NCI-H226 (cell line): ENCODE measurements at places on chromosomes 13 and 19.
A peak's percentile ranks its signal among the peaks of the same experiment; 100 is the strongest.

- no peak for DNase-seq
Measured at GRCh38 chr13:112007191-112007590, 59.8 kb upstream of the SOX1 start.

- DNase-seq, result no peak
Measured at GRCh38 chr19:6768236-6768785, 1.1 kb upstream of the SH2D3A start.

GRCh38 chr19:50882188-50882587 is 8.9 kb downstream of the KLK2 start:
- no peak for DNase-seq

DNA sequence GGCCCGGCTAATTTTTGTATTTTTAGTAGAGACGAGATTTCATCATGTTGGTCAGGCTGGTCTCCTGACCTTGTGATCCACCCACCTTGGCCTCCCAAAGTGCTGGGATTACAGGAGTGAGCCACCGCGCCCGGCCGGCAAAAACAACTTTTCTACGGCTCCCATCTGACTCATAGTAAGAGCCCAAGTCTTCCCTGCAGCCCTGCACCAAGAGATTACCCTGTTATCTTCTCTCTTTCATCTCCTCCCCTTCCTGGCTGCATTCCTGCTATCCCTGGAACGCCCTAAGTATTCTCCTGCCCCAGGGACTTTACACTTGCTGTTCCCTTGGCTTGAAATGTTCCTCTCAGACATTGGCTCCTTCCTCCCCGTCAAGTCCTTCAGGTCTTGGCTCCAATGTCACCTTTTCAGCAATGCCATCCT is 6.6 kb downstream of the AP2S1 start:
- peak; percentile 89 for DNase-seq

DNA sequence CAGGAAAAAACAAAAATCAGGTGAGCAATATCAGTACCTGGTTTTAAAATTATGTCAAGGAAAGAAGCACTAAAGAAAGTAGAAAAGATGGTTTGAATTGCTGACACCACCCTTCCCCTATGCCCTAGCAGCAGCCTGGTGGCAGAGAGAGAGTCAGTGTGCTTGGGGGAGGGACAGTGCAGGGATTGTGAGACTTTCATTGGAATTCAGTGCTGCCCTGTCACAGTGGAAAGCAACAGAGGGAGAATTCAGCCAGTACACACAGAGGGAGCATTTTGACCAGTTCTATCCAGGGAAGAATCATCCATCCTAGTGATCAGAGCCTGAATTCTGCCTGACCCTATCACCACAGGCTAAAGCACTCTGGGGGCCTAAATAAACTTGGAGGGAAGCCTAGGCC is 222.4 kb upstream of the PCDH17 start:
- no peak for DNase-seq

DNA sequence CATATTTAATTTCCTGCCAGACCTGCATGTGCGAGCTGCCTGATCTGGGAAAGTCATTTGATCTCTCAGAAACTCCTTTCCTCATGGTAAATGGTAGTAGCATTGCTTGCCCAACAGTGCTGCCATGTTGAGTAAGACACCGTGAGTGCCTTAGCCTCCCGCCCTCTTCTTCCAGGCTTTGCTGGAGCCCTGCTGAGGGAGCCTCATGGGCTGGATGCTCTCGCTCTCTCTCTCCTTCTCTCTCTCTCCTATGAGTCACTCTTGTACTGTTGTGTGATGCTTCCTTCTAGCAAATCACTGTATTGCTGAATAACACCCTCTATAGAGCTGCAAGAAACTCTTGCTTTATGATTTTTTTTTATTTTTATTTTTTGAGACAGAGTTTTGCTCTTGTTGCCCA is 365.5 kb downstream of the UQCRFS1 start:
- DNase-seq, result peak; percentile 81

GRCh38 chr19:27846944-27847343 is 1366.0 kb downstream of the UQCRFS1 start:
- no peak for DNase-seq

- DNase-seq, result no peak
Measured at GRCh38 chr13:93589788-93590187, 363.2 kb downstream of the GPC6 start.

GRCh38 chr13:80458543-80458942 is 117.6 kb upstream of the SPRY2 start:
- peak; percentile 30 for DNase-seq

DNA sequence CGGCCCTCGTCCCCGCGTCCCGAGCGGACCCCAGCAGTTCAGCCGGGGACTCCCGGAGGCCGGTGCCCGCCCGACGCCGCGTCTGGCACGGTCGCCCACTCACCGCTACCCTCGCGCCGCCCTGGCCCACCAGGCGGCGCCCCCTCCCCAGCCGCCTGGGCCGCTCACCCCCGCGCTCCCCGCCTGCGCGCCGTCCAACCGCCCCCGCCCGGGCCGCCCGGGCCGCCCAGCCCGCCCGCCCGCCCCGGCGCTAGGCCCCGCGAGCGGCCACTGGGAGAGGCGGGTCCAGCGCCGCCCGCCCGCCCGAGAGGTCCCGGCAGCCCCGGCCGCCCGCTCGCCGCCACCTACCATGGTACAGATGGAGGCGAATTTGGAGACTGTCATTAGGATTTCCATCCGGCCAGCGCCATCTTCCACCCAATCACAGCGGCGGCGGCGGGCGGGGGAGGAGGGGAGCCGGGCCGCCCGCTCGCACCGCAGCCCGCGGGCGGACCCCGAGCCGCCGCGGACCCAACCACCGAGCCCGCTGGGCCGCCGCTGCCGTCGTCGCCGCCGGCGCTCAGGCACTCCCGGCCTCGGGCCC is at the start of gene USP12:
Gene USP12, minus strand, starts transcription at position 568 of the 583 bp plus-strand sequence. Its CDS starts 172 bp downstream, at position 396.
- DNase-seq, result no peak

GRCh38 chr19:17333611-17334413 is 843 bp downstream of the ANO8 start:
- DNase-seq, result peak; percentile 78

DNA sequence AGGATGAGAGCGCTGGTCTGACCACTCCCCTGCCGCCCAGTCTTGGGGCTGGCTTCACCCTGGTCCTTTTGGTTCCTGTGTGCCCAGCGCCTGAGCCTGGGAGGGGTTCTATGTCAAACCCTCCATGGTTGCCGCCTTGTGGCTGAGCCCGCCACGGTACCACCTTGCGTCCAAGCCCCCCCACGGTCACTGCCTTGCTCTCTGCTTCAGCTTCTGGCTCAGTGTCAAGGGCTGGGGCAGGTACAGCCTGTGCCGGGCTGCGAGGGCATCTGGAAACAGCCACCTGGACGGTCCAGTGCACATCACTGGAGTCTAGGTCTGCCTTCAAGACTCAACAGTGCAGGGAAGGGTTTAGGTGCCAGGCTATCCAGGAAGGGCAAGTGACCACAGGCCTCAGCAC is 14.3 kb upstream of the GALP start:
- DNase-seq, result no peak

GRCh38 chr19:40442328-40443130 is 1.6 kb downstream of the SERTAD3 start:
- DNase-seq, result no peak

- DNase-seq, result peak; percentile 45
Measured at GRCh38 chr19:11125994-11126685, 29.4 kb downstream of the SPC24 start.

DNA sequence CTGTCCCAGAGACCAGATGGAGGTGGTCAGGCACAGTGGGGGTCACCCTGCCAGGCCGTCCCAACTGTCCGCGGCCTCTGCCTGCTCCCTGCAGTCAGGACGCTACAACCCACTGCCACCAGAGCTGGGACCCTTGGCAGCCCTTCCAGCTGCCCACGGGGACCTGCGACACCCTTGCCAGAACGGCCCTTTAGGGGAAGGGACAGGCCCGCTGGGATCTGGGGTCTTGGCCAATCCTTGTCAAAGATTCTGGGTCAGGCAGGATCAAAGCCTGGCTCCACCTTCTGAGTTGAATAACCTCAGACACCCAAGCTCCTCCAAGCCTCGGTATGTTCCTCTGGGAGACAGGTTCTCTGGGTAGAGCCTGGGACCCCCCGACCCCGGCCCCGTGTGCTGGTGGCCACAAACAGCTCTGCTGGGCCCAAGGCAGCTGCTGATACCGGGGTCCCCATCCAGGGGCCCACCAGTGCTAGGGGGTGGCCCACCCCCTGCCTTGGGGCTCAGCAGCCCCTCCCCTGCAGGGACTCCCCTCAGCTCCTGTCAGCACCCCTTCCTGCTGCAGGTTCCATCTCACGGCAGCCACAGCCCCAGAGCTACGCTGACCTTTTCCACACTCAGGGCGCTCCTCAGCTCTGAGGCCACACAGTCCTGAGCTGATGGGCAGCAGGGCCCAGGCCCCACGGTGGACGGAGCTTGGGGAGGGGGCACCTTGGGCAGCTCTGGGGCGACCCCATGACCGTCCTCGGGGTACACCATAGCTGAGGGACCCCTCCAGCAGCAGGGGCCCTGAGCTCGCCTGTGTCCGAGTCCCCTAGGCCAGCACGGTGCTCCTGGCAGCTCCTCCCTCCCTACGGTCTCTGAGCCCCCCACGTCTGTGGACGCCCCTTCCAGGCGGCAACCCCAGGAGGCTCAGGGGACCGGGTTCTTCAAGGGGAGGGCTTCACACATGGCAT is 18.4 kb downstream of the SBNO2 start:
- no peak for DNase-seq

- no peak for DNase-seq
Measured at GRCh38 chr13:102461302-102461701, 59.5 kb upstream of the FGF14 start.

- DNase-seq, result peak; percentile 78
Measured at GRCh38 chr13:74250738-74251190, 116.6 kb upstream of the KLF12 start.

- no peak for DNase-seq
Measured at GRCh38 chr13:55410398-55411330, 1730.1 kb upstream of the PRR20A start.

- DNase-seq, result peak; percentile 28
Measured at GRCh38 chr19:38654628-38655055, 7.2 kb downstream of the ACTN4 start.

DNA sequence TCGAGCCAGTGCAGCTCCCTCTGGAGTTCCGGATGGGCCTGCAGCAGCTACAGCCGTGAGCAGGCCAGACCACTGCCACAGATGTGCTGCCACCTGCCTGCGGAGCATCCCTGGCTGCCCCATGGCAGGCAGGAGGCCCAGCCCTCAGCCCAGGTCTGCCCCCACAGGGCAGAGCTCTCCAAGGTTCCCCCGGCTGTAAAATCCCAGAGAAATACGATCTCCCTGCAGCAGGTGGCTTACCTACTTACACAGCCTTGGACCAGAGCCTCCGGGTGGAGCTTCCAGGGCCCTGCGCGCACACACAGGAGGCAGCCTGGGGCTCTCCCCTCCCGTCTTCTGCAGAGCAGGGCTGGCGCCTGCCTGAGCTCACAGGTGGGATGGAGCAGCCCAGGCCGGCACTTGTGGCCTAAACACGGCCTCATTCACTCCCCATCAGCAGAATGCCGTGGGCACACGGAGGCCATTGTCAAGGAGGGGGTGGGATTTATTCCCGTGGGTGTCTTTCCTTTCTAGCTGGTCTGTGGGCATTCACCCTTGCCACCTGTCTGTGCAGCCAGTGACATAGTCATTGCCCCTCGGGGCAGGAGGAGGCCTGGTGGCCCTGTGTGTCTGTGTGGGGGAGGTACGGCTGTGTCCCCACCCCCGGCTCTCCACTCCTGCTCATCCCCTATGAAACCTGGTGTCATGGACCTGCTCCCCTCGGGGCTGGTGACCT is 118.0 kb downstream of the KDM4B start:
- no peak for DNase-seq

GRCh38 chr19:32666084-32666483 is 8.9 kb downstream of the ANKRD27 start:
- no peak for DNase-seq

DNA sequence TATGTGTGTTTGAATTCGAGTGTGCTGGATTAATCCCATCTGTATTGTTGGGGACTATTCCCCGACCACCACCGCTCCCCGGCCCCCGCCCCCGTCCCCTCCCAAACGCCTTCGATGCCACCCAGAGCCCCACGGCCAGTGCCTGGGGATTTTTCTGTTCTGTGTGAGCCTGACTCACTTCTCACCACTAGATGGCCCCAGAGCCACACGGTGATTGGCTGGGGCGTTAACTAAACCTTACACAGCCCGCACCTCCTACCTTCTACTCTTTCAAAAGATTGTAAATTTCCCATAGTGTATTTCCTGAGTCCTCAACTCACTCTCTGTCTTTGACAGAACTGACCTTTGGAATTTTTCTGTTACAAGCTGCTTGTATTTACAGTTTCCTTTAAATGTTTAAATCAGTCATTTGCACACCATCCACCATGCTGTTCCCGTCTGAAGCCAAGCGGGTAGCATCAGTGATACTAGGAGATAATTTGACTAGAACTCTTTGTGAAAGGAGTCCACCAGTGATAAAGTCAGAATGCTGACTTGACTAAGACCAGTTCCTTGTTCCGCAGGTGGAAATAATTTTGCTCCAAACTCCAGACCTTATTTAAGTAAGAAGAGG is 61.4 kb downstream of the RFX2 start:
- DNase-seq, result peak; percentile 63

- no peak for DNase-seq
Measured at GRCh38 chr13:41562541-41563178, 105.3 kb downstream of the RGCC start.

GRCh38 chr13:78660495-78660857 is 1.5 kb upstream of the OBI1 start:
- DNase-seq, result no peak

GRCh38 chr19:7877249-7877836 is 3.2 kb upstream of the PRR36 start:
- no peak for DNase-seq

GRCh38 chr19:42480335-42481095 is 37.8 kb upstream of the CXCL17 start:
- DNase-seq, result peak; percentile 29

DNA sequence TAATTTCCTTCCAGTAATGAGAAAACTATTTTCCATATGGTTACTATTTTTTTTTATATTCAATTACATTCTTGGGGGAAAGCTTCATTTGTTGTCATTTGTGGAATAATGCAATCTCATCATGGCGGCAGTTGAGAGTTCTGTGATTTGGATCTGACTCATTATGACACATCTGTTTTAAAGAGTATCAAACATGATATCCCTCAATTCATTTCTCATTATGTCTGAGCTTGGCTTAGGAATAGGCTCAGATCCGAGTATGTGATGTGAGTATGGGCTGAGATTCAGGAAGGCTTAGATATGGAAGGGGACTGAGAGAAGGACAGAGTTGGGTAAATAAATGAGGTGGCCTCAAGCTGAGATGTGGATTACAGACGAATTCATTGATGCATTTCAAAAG is 64.4 kb downstream of the POSTN start:
- DNase-seq, result peak; percentile 28

DNA sequence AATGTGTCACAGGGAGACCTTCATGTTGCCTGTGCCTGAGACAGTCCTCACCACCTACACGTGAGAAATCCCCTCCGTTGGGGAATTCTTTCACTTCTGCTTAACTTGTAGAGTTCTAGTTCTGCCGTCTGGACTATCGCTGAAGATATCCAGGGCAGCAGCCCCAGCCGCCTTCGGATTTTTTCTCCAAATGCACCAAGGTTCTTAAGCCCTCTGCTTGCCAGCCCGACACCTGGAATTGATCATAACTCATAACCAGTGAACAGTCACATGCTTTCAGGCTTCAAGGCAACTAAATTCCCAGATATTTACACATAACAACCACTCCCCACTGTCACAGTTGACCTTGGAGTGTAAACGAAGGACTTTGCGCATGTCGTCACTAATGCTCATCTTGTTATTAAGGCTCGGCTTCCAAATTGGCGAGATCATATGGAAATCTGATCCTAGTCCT is 114.4 kb downstream of the RAB20 start:
- DNase-seq, result no peak
